HFFc6 (cell line): ENCODE measurements at places on chromosomes 4 and X. TPM values are rescaled to one million over a fixed set of nuclear protein-coding genes. Genes with fewer than 3 reads are reported as not detected.

- DNase-seq, result peak; percentile 12
These were observed 261.0 kb downstream of the PDGFC start for GRCh38 chr4:156710365-156711192.

DNA sequence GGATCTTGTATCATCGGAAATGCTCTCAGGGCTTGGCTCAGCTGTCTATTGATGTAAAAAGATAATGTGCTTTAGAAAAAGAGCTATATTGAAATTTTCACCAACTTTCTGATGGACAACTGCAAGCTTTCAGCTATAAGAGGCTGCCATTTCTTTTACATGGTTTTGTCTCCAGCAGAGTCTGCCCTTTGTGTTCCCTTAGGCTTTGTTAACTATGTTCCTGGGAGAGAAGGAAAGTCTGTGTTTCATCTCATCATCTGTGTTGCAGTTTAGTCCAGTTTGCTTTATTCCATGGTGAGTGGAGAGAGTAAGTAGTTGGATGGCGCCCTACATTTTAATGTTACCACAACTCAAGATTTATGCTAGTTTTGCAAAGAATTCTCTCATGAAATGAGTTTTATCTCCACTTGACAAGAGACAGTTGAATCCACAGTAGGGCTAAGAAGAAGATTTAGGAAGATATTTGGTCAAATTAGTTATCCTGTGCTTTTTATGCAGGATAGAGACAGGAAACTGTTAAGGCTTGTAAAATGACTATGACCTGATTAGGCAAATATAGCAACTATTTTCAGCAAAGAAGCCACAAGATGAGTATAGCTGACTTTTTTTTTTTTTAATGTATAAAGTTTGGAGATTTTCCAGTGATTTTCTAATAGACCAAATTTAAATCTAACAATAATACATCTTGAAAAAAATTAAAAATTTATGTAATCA lies 16.5 kb downstream of the SEPTIN11 start:
- DNase-seq, result no peak

DNA sequence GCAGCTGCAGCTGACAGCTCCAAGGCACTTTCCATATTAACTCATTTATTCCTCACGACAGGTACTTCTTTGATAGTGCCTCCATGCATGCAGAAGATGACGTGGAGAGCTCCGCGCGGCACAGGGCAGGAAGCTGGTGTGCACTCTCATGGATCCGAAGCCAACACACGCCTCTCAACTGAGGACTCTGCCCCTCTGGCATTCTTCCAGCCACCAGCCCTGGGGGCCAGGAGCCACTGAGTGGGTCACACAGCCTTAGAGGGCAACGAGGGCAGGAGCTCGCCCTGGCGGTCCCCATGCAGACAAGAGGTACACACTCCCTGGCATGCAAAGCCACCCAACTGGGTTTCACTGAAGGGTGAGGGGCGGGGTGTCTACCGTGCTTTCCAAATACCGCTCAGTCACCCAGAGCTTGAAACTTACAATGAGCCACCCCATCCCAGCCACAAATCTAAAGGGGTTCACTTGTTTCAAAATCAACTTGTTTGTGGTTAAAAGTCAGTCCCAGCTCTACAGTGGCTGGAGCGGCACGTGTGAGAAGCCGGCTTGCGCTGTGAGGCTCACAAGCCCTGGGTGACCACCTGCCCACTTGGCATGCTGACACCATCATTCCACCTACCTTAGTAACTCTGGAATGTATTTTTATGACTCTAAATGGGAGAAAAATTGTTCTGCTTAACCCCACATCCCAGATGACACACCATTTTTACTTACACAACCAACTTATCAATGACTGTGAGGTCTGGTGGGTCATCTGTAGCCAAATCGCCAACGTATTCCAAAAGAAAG lies 16.2 kb downstream of the NOP14 start:
- DNase-seq, result no peak

GRCh38 chr4:109701566-109702410 lies 1.5 kb downstream of the CASP6 start:
- no peak for DNase-seq

Gene CA5B
- total RNA-seq, result 4.1 to 8.3 TPM (median 5.1 TPM) in 3 replicates

DNA sequence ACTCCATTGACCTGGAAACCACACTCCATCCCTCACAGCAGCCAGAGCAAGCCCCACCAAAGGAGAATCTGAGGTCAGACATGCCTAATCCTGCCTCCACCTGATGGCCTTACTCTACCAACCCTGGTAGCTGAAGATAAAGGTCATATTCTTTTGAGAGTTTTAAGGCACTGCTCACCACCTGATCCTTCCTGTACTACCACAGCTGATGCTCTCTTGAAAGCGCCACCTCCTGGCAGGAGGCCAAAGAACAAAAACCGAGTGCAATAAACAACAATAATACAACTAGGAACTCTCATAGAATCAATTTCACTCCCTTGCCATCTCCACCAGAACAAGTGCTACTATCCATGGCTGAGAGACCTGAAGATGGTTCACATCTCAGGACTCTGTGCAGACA lies 301.6 kb downstream of the NAF1 start:
- DNase-seq, result no peak

- no peak for DNase-seq
These were observed 8.1 kb downstream of the PCDH7 start for GRCh38 chr4:30728311-30728710.

GRCh38 chrX:118066867-118067515 lies 49.6 kb downstream of the KLHL13 start:
- no peak for DNase-seq

- DNase-seq, result no peak
These were observed 37.6 kb downstream of the HTRA3 start for GRCh38 chr4:8307121-8307520.

DNA sequence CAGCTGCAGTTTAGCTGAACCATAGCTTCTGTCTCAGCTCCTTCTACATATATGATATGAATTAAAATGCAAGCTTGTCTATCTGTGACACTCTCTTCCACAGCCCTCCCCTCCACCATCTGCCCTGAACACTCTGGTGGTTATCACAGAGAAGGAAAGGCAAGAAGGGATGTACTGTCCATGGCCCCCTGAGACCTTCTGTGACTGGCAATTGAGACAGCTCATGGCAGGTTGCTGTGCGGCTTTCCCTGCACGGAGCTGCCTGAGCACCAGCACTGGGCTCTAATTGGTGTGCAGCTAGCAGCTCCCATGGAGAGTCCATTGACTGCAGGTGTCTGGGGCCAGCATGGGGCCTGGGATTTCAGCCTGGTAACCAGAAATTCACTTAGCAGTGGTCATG lies 109.8 kb upstream of the ANXA3 start:
- no peak for DNase-seq

GRCh38 chrX:1283741-1284140 lies 15.1 kb downstream of the CSF2RA start:
- DNase-seq, result no peak

- DNase-seq, result no peak
These were observed 6.8 kb upstream of the HTRA3 start for GRCh38 chr4:8262637-8263322.

DNA sequence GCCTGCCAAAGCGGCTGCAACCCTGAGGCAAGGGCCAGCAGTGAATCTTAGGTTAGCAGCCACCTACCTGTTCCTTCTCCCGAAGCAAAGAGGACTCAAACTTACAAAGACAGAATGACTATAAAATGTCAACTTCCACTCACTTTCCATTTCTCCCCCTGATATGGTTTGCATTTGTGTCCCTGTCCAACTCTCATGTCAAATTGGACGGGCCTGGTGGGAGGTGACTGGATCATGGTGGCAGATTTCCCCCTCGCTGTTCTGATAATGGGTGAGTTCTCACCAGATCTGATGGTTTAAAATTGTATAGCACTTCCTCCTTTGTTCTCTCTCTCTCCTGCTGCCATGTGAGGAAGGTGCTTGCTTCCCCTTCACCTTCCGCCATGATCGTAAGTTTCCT lies 35.3 kb upstream of the TMEM154 start:
- no peak for DNase-seq

DNA sequence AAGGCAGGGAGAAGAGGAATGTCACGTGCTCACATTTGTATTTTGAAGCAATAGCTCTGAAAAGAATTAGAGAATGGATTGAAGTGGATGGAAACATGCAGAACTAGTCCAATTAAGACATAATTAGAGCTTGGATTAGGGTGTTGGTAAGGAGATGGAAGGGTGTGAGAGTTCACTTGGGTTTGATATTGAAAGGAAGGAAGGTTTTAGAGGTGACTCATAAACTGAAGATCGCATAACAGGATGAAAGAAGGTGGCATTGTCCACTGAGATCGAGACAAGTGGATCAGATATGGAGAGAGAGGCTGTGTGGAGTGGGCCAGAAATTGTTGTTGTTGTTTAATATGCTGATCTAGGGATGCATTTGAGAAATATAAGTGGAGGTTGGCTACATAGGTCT lies 244.0 kb upstream of the SMIM31 start:
- DNase-seq, result no peak

Gene NPY2R
- not detected in 3 replicates for total RNA-seq

- DNase-seq, result peak; percentile 30
These were observed 850.4 kb upstream of the FRG1 start for GRCh38 chr4:189090174-189090814.

Gene SPANXC
- 2.0 to 151 TPM in 2 of 3 replicates, not detected in the other for total RNA-seq

Gene PRPS1
- total RNA-seq, result 78.6 to 86.6 TPM (median 81.0 TPM) in 3 replicates

Gene LNX1
- 0.07 TPM in 1 of 3 replicates, not detected in the others for total RNA-seq

Gene MAML3
- total RNA-seq, result 1.2 and 1.7 TPM in 2 replicates

Gene EGF
- total RNA-seq, result 0.90 to 2.0 TPM (median 1.7 TPM) in 3 replicates

GRCh38 chr4:138308356-138308755 lies 66.2 kb upstream of the SLC7A11 start:
- DNase-seq, result peak; percentile 84

Gene TSPAN7
- total RNA-seq, result not detected in 3 replicates

GRCh38 chr4:100049872-100050271 lies 99.8 kb upstream of the H2AZ1 start:
- DNase-seq, result peak; percentile 7

Gene F8A2
- not detected in 3 replicates for total RNA-seq

Gene LONRF3
- total RNA-seq, result not detected in 3 replicates

GRCh38 chrX:40007131-40007755 lies 90.5 kb downstream of the BCOR start:
- DNase-seq, result no peak

Gene GPM6B
- not detected in 3 replicates for total RNA-seq

GRCh38 chr4:160580581-160580980 lies 1477.7 kb downstream of the RAPGEF2 start:
- no peak for DNase-seq

- peak; percentile 18 for DNase-seq
These were observed 48.5 kb downstream of the SLC9A7 start for GRCh38 chrX:46710425-46710824.

GRCh38 chr4:188092824-188093223 lies 16.6 kb downstream of the TRIML2 start:
- no peak for DNase-seq

- DNase-seq, result no peak
These were observed 39.3 kb upstream of the WNK3 start for GRCh38 chrX:54397113-54397512.

Gene COX7B2
- total RNA-seq, result not detected in 3 replicates

DNA sequence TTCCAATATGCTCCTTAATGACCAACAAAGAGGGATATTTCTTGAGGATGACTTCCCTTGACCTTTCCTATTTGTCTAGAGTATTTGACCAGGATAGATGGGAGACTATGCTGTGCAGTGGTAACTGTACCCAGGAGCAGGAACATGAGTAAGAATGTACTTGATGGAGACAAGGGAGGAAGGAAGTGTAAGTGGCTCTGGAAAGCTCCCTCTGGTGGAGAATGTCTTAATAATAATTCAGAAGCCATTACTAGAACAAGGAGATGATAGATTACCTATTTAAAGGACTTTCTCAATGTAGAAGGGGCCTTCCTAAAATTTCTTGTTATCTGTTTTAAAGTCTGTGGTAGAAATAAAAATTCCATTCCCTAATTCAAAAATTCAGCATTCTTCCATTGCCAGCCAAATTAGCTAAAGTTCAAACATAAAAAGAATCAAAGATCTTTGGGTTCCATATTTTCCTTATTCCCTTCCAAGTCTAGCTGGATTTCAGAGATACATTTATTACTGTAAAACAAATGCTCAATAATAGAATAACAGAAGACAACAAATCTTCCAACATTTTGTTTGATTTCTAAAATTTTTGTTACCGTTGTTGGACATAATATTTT lies 83.8 kb downstream of the GRID2 start:
- DNase-seq, result peak; percentile 2

Gene CENPE
- 11.3 to 25.3 TPM (median 23.9 TPM) in 3 replicates for total RNA-seq

- DNase-seq, result no peak
These were observed 39.2 kb downstream of the PRRG1 start for GRCh38 chrX:37388413-37388812.

Gene SNCA
- total RNA-seq, result 0.13 to 0.77 TPM (median 0.30 TPM) in 3 replicates
